ENCODE measurements at places on chromosomes 5 and 9.

DNA sequence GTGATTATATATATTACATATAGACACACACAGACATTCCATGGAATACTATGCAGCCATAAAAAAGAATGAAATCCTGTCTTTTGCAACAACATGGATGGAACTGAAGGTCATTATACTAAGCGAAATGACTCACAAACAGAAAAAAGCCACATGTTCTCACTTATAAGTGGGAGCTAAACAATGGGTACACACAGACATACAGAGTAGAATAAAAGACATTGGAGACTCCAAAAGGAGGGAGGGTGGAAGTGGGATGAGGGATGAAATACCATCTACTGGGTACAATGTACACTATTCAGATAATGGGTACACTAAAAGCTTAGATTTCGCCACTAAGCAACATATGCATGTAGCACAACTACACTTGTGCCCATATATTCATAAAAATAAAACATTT, 170.0 kb upstream of the RGMB start:
- no peak for DNase-seq

DNA sequence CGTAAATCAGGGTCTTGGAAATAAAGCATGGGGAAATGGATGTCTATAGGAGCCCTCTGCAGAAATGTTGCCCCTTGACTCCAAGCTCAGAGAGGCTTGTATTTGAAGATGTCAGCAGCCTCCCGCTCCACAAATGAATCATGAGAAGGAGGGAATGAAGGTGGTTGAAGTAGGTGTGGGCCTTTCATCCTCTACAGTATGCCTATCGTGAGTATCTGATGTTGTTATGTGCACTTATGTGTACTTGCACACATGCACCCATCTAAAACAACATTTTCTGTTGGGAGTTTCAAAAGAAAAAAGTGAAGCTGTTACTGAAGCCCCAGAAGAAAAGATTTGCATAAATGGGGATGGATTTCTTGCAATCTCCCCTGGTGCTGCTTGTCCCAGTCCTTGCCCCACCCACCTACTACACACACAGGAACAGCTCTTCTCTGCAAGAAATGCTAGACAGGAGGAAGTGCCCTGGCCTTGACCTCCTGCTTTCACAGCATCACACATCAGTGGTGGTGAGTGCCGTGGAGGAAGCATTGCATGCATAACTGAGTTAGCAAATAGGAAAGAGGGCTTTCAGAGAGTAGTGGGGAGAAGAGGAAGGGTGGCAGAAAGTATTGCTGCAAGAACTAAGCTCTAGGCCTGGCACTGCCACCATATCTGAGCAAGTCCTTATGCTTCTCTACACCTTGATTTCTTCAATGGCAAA, 156.1 kb downstream of the SNX18 start:
- DNase-seq, result no peak

GRCh38 chr5:12845549-12846159, 941.4 kb upstream of the CTNND2 start:
- no peak for DNase-seq

DNA sequence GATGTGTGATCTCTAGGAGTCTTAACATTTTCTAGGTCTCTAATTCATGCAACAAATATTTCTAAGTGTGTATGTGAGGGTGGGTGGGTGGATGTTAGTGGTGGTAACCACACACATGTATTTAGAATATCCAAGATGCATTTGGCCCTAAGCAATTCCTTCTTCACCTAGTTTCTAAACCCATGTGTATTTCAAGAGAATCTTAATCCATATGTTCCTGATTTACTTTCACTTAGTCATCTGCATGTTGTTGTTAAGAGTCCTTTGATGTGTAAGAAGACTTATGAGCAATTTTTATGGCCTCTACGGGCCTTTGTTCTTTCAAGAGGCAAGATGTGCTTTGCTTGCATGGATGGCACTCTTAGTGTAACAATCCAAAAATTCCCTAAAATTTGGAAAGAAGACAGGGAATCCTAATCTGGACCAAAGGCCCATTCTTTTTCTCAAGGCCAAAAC, 282.6 kb downstream of the SPATA31D1 start:
- no peak for DNase-seq

DNA sequence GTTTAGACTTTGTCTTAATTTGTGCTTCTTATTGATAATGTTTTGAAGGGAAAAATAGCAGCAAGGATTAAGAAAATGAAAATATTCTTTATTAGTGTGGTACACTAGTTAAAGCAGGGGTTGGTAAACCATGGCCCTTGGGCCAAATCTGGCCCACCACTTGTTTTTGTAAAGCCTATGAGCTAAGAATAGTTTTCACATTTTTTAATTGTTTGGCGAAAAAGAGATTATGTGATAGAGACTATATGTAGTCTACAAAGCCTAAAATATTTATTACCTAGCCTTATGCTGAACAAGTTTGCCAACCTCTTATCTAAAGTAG, 57.2 kb downstream of the KCNN2 start:
- DNase-seq, result no peak

- DNase-seq, result no peak
These were observed 33.5 kb downstream of the MTMR12 start for GRCh38 chr5:32279223-32279622.

DNA sequence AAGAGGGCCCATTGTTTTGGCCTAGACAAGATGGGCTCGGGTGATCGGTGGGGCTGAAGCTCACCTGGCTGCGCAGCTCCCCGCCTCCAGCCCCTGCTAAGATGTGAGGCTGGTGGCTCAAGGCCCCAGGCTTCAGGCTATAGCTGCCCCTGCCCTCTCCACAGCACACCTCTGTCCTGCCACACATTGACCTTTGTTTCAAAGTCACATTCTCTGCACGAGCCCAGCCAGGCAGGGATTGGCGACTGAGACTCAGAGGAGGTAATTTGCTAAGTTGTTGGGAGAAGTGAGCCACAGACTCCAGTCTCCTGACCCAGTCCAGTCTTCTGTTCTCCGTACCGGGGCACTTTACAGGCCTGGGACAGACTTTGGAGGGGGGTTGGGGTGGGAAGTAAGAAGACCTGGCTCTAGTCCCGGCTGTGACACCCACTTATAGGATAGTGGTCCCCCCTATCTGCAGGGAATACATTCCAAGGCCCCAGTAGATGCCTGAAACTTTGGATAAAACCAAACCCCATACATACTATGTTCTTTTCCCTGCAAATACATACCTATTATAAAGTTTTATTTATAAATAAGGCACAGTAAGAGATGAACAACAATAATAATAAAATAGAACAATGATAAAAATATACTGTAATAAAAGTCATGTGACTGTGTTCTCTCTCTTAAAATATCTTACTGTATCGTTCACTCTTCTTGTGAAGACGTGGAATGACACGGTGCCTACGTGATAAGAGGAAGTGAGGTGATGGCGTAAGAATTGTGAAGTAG, 13.3 kb downstream of the PDGFRB start:
- no peak for DNase-seq

GRCh38 chr9:91162784-91163443, 198.8 kb downstream of the AUH start:
- no peak for DNase-seq

DNA sequence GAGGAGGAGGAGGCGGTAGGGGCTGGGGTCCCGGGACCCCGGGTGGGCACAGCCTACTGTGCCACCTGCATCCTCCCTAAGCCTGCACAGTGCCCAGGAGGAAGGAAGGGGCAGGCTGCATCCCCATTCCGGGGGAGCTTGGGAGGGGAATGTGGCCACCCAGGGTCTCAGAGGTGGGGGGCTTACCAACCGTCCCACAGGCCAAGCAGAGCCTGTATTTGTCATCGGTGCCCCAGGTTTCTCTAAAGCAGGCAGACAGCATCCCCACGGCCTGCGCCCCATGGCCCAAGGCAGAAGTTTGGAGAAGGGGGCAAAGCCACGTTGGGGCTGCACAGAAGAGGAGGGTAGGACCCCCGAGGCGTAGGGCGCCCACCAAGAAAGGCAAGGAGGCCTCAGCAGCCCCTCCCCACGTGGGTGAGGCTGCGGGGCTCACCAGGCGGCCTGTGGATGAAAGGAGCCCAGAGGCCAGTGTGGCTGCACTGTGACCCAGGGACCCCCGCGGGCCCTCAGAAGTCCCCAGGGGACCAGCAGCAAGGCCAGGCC, 507 bp upstream of the GPSM1 start:
- no peak for DNase-seq

- DNase-seq, result no peak
These were observed 548.3 kb downstream of the SEMA5A start for GRCh38 chr5:8997542-8998070.

- no peak for DNase-seq
These were observed 46.1 kb upstream of the IL7R start for GRCh38 chr5:35810601-35811000.

DNA sequence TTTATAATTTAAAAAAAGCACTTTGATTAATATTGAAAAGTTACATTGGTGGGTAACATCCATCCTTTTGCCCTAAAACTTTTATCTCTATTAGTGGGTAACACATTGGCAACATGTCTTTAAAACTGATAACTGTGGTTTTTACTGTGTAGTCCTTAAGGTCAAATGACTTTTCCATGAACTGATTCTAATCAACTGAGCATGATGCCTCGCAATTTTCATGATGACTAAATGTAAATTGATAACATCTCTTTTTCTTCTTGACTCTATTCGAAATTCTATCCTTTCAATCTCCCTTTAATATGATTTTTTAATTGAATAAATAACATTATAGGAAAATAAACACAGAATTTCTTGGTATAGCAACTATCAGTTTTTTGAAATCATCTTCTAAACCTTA, 6.3 kb upstream of the IL5 start:
- DNase-seq, result no peak

DNA sequence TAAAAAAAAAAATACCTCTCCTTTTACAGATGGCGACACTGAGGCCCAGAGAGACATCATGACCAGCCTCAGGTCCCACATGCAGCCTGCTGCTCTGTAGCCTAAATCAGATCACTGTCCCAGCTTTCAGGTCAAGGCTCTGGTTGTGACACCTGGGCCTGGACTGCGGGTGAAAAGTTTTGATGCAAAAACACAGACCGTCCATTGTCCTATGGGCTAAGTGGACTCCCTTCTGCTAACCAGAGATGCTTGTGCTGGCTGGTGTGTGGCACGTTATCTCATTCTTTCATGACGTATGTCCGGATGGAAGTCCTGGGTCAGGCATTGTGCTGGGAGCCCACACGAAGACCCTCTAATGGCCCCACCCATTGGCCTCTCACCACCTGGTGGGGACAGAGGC, 7.8 kb downstream of the NEK6 start:
- no peak for DNase-seq

- DNase-seq, result no peak
These were observed 44.9 kb downstream of the SHB start for GRCh38 chr9:38024036-38024681.

DNA sequence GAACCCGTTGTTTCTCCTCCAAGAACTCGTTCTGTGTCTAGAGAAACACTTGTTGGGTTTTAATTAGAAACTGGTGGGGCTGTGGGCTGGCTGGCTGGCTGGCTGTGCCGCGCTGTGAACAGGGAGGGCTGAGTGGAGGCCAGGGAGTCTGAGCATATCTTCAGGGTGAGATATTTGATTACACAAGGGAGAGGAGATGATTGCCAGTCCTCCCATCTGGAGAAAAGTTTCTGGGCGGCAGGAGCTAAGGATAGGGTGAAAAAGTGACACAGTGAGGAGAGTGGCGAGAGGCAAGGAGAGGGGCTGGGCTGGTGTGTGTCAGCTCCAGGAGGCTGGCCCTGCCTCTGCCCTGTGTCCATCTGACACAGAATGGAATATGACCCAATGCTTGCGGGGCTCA, 63.0 kb downstream of the GDNF start:
- no peak for DNase-seq

GRCh38 chr5:58326022-58326421, 133.9 kb downstream of the PLK2 start:
- no peak for DNase-seq

DNA sequence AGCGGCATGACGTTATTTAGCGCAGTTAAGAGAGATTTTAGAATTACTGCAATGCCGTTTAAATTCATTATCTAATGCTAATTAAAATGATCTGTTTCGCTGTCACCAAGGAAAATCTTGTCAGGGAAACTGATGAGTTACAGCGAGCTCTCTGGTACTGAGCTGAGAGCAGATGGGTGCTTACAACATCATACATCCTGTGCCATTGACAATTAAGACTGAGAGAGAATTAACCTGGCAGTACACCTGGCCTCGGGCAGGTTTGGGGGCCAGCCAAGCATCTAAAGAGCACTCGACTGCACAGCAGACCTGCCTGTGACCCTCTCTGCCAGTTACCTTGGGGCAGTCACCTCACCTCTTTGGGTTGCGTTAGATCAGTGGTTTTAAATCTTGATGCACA, 55.0 kb downstream of the PUM3 start:
- no peak for DNase-seq

DNA sequence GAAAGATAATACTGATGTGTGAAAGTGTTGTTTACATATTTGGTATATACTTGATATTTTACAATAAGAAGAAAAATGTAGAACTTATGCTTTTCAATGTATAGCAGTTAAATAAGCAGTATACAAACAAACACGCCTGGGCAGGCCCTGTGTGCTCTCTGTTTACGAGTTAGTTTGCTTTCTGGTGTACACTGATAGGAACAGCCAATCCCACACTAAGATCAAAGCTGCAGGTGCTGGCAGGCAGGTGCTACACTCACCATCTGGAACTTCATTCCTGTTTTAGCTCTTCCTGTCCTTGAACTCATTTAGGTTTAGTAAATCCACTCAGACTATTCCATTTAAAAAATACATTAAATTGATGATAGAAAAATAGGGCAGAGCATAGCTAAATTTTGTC, 614.7 kb upstream of the ST8SIA4 start:
- no peak for DNase-seq

DNA sequence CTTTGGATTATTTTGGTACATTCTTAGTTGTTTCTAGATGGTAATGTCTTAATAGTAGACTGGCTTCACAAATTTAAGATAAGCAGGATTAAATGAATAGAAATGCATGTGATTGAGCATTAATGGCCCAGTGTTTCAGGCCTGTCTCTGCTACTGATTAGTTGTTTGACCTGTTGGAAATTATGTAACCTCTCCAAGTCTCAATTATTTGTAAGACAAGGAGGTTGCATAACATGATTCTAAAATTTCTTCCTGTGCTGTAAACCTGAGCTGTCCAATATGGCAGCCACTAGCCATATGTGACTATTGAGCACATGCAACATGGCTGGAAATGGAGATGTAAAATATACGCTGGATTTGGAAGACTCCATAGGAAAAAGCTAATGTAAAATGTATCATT, 97.5 kb downstream of the ALDH1A1 start:
- DNase-seq, result no peak

- peak; percentile 94 for DNase-seq
These were observed 4.4 kb downstream of the ATOSB start for GRCh38 chr9:35111001-35111933.

All from stimulated activated naive CD4-positive, alpha-beta T cell (primary cell).